ENCODE measurements at places on chromosomes 1 and 21.

DNA sequence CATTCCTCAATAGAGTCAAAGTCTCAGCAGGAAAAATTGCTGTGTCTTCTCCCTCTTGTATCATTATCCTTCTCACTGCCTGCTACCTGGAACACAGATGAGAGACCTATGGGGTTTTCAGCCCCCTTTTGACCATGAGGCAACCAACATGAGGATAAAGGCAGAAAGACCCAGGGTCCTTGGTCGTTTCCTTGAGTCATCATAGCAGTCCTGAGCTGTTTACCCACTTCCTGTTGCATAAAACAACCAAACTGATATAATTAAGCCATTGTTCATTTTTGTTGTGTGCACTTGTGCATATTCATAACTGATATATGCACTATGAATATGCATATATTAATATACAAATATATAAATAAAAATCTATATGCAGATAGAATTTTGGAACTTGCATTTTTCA lies 188.3 kb upstream of the MAP1LC3C start:
- no peak for DNase-seq

DNA sequence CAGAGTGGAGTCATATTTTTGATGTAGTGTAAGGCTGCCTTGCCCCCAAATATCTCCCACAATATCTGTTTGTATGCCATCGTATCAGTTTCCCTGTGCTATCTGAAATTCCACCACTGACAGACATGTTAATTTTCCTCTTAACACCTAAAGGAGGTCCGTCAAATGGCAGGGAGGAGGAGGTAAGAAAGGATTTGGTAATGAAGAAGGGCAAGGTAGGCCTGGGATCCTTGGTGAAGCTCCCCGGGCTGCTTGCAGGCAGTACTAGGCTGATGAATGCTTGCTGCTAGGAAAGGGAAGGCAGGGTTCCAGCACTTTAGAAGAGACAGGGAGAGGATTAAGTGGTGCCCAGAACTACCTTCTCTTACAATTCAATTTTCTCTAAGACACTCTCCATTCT lies 402.4 kb upstream of the ZP4 start:
- no peak for DNase-seq

- DNase-seq = no peak
Measured at GRCh38 chr21:37419228-37419906, 52.8 kb downstream of the DYRK1A start.

GRCh38 chr1:151898519-151898991 lies 10.8 kb downstream of the THEM4 start:
- no peak for DNase-seq

GRCh38 chr1:203351037-203351625 lies at the start of gene FMOD:
FMOD (minus strand) TSS chr1:203351122; CDS start chr1:203348270, 2,852 bp downstream.
- no peak for DNase-seq

- no peak for DNase-seq
Measured at GRCh38 chr1:4447778-4448420, 206.5 kb upstream of the AJAP1 start.

DNA sequence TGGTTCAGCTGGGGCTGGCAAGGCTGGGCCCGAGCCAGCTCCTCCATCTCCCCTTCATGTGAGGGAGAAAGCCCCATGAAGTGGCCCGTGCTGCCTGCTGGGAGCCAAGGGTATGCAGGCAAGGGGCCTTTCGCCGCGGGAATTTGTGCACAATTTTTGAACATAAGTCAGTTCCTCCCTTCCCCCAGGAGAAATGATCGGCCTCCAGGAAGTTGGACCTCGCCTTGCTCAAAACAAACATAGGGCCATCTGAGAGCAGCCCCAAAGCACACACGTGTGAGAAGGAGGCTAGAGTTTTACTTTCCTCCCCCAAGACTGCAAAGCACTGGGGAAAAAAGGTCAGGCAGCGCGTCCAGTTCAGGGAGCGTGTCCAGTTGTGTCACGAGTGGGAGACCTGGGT lies 64.7 kb downstream of the PRDM16 start:
- DNase-seq = no peak

- no peak for DNase-seq
Measured at GRCh38 chr1:111943846-111944749, 45.4 kb downstream of the KCND3 start.

DNA sequence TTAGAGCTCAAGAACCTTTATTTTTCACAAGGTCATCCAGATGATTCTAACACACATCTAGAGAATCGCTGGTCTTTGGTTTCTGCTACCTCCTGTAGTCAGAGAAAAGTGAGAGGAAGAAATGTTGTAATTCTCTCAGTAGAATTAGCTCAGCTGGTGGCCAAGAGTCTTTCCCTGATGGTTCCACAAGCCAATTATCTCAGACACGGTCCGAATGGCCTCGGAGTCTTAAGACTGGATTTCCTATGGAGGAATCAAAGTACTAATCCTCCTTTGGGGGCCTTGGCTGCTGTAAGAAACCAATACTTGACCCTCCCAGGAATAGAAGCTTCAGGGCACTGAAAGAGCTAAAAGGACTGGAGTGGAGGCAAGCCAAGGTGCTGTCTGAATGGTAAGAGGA lies 1.8 kb downstream of the TMEM81 start:
- no peak for DNase-seq

DNA sequence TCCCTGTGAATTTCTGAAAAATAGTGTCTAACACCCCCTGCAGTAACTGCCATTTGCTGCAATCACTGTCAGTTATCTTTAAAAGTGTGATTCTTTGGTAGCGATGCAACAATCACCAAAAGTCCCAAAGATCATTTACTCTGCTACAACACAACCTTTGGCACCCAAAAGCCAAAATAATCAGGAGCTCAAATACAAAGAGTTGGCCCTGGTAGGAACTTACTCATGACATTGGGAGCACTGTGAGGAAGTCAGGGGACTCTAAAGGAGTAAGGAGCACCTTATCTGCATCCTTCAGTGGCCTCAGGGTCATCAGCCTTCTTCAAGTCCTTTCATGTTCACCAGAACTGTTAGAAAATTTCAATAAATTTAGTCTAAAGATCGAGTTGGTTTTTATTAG lies 54.6 kb downstream of the SLC16A1 start:
- DNase-seq = no peak

GRCh38 chr1:231933711-231934626 lies 307.4 kb downstream of the DISC1 start:
- DNase-seq = no peak

DNA sequence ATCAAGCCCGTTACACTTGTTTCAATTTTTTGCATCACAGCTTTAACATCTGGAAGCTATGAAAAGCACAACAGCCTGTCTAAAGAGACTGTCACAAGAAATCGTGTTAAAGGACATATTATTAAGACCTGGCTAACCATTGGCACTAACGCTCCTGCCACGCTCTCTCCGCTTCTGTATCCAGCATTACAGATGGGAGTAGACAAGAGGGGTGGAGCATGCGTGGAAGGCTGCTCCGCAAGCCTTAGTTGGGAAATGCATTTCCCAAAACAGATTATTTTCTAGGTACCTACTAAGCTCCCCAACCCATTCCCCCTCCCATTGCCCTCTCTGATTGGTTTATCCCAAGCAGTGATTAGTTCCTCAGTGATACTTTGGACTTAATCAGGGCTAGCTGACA lies 72.4 kb downstream of the NTNG1 start:
- no peak for DNase-seq

DNA sequence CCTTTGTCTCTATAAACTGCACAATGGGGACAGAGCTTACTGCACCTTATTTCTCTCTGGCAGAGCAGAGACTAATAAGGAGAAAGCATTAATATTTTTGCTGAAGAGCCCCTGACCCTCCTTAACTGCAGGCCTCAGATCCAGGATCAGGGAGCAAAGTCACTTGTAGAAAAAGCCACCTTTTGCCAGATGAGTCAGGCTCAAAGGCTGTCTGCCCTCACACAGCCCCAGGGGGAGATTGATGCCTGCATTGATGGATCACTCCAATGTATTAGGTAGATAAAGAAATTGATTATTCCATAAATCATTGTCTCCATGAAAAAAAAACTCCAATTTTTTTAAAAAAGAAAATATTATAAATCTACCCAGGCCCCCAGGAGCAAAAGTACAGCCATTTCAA lies 15.8 kb downstream of the GRIK3 start:
- DNase-seq = no peak

- no peak for DNase-seq
Measured at GRCh38 chr1:183443466-183443865, 25.3 kb upstream of the NMNAT2 start.

DNA sequence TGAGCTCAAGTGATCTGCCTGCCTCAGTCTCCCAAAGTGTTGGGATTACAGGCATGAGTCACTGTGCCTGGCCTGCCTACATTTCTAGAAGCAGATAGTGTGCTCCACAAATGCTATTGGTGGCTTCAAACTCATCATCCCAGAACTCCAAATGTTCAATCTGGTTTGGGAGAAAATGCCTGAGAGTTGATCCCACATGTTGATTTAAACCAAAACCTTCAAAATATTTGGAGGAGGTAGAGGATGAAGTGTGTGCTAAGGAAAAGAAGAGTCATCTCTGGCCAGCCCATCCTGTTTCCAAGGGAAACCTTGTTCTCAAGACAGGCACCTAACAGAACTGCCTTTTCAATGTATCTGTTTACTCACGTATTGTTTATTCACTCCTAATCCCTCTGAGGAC lies 55.4 kb upstream of the GRHL3 start:
- DNase-seq = no peak

GRCh38 chr21:30726726-30727125 lies 8.1 kb upstream of the KRTAP21-3 start:
- DNase-seq = no peak

DNA sequence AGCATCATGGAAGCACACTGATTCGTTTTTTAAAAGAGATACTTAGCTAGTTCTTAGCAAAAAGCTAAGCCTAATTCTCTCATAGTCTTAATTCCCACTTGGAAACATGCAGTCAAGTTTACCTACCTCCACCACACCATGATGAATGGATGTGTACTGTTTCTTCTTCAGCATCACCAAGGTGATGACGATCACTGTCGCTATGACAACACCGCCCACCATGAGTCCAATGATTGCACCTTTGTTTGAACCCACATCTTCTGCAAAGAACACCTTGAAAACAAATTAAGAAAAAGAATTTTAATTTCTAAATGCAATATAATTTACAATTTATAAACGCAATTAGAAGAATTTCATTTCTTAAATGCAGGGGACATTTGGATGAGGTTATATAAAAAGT lies 156.8 kb downstream of the GABPA start:
- DNase-seq = no peak

DNA sequence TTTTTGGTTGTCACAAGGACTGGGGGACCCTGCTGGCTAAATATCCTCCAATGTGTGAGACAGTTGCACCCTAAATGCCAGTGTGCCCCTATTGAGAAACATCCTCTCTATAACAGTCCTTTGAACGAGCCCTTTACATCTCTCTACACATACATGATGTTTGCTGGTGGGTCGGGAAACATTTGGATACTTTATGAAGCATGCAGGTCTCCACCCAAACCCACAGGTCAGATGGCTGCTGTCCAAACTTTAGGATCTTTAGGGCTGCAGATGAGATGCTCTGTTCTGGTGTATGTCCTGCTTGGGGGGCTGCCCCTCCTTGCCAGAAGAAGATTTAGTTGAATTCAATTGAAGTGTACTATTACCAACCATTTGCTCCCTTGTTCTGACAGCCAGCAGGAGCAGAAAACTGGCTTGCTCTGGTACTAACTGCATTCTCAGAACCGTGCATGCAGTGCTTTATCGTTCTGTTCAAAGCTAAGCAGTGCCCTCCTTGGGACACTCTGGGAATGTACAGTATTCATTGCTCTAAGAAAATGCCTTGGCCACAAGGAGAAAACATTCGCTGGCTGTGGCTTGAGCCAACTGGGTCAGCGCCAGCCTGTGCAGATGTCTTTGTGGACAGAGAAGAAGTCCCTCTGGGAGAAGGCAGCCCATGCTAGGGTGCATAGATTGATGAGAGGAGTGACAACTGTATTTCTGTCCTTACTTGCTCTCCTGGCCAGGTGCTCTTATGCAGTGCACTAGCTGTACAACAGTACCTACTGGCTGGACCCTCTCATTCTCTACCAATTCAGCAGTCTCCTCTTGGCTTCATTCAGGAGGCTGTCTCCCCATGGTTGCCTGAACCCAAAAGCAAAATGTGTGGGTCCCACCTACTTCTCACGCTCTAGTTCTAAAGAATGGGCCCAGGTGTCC lies 61.4 kb upstream of the DIRAS3 start:
- peak; percentile 92 for DNase-seq

GRCh38 chr1:110903853-110904500 lies 31.0 kb downstream of the CD53 start:
- no peak for DNase-seq

- no peak for DNase-seq
Measured at GRCh38 chr1:179598631-179599030, 7.0 kb downstream of the TDRD5 start.

DNA sequence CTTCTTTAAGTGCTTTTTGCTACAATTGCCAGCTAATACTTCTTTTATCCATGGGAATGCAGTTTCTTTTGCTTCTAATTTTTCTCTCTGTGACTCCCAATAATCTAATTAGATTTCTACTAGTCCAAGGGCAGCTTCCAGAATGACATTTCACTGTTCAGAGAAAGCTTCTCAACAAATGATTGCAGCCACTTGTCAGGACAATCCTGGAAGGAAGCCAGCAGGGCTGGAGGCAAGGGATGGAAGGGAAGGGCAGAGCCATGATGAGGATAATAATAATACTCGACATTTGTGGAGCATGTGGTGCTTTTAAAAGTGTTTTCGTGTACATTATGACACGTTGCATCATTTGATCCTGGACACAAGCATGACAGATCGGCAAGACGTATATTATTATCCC lies 19.4 kb downstream of the F11R start:
- no peak for DNase-seq

DNA sequence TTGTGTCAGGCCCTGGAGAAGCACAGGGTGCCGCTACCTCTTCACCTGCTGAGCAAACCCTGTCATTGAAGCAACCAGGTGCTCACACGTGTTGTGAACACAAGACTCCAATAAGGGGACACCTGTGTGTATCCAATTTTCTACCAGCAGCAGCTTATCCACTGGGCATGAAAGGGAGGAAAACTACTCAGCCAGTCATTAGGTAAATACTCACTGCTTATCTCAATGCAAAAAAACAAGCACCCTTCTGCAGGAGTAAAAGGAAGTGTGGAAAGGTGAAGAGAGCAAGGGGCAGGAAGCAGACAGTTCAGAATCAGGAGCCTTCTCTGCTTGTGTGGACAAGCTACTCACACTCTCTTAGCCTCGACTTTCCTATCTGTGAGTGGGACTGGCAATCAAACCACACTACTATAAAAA lies 148.9 kb downstream of the ETS2 start:
- no peak for DNase-seq

DNA sequence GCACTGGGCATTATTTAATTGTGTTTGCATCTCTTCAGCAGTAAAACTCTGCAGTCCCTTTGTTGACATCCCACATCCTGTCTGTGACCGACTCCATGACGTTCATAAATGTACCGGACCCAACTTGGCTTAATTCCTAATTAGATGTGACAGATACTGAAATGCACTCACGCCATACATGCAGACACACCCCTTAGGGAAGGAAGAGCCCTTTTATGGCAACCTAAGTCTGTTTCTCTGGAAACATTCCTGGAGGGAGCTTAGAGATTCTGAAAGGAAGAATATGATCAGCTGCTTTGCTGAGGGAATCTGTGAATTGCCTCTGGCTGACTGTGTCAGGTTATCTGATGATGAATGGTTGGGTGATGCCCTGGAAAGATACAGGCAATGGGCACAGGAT lies 33.4 kb downstream of the ADAMTS5 start:
- no peak for DNase-seq
